ENCODE measurements at places on chromosomes 12 and 14.
A peak's percentile ranks its signal among the peaks of the same experiment; 100 is the strongest.

DNA sequence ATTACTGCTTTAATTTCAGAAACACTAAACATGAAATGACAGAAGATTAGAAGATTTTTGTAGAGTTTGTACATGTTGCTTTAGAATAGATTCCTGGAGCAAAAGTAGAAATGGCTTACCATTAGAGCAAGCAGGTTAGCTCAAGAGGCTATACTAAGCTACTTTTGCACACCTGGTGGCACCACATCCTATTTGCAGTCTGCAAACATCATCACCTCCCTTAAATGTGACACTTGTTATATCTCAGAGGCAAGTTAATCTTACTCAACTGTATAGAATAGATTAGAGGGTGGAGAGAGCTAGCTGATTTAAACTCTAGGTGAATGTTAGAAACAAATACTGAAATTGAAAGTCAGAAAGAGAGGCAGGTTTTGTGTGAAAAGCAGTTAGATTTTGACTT is 30.7 kb upstream of the OR4E1 start:
- no peak for DNase-seq

GRCh38 chr12:100545092-100545491 is 28.4 kb upstream of the GAS2L3 start:
- no peak for DNase-seq

- DNase-seq: peak; percentile 82
Observed at GRCh38 chr12:12943586-12944260, 8.2 kb downstream of the GPRC5D start.

GRCh38 chr14:68255693-68256178 is 436.2 kb downstream of the RAD51B start:
- DNase-seq: peak; percentile 67

DNA sequence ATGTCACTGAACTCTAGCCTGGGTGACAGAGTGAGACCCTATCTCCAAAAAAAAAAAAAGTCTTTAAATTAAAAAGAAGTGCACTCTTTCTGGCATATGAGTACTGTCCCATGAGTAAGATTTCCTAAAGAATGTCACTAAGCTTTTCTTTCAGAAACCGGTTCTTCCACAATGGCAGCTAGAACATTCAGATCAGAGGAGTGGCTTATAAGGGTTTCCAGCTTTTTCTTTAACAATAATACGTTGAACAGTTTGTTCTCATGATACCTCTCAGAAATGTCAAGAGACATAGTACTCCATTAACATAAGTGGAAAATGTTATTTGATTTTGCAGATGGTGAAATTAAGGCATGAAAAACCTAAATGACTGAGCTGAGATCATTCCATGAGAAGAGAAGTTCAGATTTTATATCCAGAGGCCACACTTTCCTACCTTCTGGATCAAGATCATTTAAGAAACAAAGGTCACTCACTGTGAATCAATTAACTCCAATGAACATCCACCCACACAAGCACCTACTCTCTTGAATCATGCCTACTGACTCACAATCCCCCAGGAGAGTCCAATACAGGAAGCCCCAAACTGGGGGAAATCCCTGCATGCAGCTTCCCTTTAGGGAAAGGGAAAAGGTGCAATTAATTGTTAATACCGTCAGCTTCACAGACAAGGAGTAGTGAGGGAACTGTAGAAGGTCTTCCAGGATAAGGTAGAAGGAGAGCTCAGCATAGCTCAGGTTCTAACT is 86.9 kb downstream of the SPTSSA start:
- DNase-seq: no peak

GRCh38 chr12:93002293-93003054 is 73.4 kb upstream of the EEA1 start:
- peak; percentile 94 for DNase-seq

GRCh38 chr12:96587691-96588090 is 98.3 kb downstream of the CFAP54 start:
- no peak for DNase-seq

GRCh38 chr14:59360923-59361794 is 104.0 kb downstream of the GPR135 start:
- peak; percentile 43 for DNase-seq

- peak; percentile 82 for DNase-seq
Observed at GRCh38 chr12:65532162-65532561, 253.7 kb downstream of the MSRB3 start.

GRCh38 chr12:121346747-121347146 is 5.5 kb downstream of the ANAPC5 start:
- no peak for DNase-seq

DNA sequence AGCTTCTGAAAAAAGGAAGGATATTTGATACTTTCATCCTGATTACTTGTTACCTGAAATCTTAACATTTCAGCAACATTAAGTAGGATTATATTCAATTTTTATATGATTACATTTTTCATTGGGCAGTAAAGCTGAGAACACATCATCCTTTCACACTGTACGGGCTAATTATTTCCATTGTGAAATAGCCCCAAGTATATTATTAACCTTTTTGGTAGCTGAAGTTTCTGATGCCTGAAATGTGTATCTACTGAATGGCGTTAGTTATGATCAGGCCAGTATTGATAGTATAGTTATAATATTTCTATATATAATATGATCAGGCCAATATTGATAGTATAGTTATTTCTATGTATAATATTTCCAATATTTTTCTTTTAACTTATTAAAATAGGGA is 10.1 kb downstream of the SPATS2 start:
- DNase-seq: no peak

DNA sequence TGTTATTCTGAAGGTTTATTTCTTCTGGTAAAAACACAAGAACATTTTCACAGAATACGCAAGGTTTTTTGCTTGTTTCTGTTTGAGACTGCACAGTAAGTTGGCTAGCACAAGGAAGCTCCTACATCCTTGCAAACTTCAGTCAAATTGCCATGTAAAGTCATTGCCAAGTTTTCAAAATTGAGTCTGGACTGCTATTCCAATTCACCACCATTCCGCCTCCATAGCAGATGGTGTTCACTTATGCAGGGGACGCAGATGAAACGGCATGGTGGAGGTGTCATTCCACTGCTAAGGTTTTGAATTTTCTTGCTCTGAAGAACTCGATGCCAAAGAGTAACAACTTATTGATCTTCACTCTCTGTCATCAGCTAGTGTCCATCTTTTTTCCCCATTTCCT is 303.9 kb upstream of the SYT1 start:
- no peak for DNase-seq

GRCh38 chr14:97977651-97978261 is 1180.6 kb downstream of the VRK1 start:
- DNase-seq: peak; percentile 45
